ENCODE measurements at places on chromosomes 2 and 18.

DNA sequence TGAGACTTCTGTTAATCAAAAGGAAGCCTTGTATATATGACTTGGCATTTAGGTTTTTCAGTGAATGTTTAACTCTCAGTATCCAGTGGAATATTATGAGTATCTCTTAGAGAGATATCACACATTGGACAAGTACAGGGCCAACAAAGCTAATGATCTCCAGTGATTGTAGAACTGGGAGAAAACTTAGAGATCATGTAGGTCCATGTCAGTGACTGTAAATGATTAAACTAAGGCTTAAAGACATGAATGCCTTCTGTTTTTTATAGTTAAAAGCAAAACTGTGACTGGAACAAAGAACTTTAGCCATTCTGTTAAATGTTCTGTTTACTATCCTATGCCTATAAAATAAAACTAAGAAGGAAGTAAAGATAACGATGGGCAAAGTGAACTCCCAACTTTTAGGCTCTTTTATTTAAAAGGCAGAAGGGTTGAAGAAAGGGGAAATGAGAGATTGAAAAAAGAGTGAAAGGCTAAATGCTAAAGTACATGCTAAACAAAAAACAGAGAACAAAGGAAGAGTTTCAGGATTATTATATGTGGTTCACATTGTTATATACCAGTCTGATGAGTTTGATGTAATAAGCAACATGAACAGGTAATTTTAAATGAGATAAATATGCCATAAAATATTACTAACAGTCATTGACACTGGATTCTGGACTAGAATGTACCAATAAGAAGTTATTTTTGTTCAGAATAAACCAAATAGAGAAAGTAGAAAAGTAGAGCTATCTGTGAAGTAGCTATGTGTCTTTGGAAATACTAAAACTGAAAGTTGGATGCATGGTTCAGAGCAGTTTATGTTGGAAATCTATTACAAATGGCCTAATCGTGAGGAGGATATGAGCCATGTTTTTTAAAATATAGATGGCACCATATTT, 37.1 kb upstream of the TNFRSF11A start:
- DNase-seq = no peak

DNA sequence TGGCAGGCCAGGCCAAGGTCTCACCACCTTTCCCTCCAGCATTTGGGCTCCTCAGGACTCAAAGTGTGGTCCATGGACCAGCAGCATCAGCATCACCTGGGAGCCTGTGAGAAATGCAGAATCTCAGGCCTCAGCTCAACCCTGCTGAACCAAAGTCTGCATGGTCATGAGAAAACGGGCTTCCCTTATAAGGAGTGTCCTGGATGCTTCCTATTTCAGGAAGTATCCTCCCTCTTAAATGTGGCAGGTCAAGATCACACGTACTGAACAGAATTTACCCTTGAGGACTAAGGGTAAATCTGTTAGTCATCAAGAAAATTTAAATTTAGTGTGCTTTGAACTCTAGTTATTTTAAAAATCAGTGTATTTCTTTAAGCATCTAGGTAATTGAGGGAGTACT, 11.8 kb downstream of the CD8A start:
- DNase-seq = no peak

GRCh38 chr18:63220903-63221302, 98.7 kb downstream of the BCL2 start:
- no peak for DNase-seq

DNA sequence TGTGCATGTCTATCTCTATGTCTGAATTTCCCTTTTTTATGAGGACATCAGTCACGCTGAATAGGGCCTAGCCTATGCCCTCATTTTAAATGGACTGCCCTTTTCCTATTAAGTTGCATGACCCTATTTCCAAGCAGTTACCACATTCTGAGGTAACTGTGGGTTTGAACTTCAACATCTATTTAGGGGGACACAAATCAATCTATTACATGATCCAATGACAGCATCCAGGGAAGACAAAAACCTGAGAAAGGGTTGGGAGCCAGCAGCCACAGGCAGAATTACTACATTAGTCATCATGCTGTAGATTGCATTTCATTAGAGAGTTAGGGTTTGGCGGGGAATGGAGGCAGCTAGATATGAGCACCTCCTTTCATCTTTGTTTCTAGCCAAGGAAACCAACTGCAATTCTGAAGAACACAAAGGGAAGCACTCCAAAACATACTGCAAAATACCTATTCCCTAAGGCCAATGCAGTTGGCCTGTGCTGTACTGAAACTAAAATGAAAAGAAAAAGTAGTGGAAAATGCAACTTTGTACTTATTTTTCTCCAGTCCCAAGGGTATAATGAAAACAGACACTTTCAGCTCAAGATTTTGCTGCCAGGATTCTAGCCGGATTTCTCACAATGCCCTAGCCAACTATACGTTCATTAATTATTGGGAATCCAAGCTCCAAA, 40.4 kb upstream of the C1D start:
- no peak for DNase-seq

DNA sequence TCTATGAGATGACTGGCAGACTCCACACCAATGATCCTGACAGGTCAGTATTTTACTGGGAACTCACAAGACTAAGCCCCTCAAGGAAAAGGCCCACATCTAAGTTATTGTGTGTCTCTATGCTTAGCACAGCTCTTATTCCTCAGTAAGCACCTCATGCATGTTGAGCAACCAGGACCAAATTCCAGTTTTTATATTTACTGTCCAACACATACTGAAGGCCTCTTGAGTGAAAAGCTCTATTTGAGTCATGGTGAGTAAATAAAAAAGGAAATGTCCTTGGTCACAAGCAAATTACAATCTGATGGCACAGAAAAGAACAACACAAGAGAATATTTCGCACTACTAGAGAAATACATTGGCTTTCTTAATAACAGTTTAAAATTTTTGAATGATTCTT, 87.9 kb upstream of the ETAA1 start:
- no peak for DNase-seq

DNA sequence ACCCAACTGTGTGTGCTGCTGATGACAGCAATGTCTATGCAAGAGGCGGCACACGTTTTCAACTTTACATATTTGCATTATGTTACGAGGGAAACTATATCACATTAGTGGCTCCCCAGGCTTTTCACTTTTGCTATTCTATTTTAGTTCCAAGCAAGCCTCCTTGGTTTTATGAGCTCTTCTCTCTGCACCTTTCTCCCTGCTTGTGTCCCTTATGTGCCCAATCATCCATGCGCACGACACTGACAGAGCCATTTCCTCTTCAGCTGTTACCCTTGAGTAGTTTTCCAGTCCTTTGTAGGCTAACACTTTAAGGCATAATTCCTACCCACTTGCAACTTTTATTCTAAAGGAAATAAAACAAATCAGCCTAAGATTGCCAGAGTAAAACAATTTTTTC, 154.3 kb downstream of the TCF4 start:
- DNase-seq = no peak

DNA sequence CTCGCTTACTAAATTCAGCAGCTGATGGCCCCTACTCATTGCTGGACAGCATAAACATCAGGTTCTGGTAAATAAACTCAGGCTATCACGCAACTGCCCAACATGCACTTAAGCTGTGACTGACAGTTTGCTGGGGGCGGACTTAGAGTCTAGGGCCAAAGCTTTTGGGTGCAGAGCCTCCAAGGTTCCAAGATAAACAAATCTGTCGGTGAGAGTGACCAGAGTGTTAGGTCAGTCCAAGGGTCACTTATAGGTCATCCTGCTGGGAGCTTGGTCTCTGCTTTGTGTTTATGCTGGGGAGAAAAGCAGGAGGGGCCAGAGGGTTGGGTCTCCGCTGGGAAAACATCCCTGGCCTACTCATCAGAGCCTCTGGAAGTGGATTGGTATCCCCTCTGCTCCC, 188.6 kb upstream of the GATA6 start:
- DNase-seq = no peak

DNA sequence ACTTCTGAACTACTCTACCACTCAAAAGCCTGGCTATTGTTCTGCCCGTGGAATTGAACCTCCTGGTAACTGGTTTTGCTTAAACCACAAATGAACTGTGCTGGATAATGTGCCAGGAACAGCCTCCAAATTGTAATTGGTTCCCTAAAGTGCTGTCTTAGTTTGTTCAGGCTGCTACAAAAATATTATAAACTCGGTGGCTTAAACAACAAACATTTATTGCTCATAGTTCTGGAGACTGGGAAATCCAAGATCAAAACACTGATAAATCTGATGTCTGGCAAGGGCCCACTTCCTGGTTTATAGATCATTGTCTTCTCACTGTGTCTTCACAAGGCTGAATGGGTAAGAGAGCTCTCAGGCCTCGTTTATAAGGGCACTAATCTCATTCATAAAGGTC, 149.2 kb upstream of the NCKAP5 start:
- DNase-seq = no peak

GRCh38 chr2:189913821-189914220, 129.6 kb downstream of the PMS1 start:
- DNase-seq = no peak

Measured in stimulated activated CD8-positive, alpha-beta memory T cell treated with anti-CD3 and anti-CD28 coated beads, Interleukin-7, amount 100 ng/mL, for 1 hour (primary cell).